ENCODE measurements at places on chromosomes 7 and 10. TPM values are rescaled to one million over a fixed set of nuclear protein-coding genes. Genes with fewer than 3 reads are reported as not detected.

DNA sequence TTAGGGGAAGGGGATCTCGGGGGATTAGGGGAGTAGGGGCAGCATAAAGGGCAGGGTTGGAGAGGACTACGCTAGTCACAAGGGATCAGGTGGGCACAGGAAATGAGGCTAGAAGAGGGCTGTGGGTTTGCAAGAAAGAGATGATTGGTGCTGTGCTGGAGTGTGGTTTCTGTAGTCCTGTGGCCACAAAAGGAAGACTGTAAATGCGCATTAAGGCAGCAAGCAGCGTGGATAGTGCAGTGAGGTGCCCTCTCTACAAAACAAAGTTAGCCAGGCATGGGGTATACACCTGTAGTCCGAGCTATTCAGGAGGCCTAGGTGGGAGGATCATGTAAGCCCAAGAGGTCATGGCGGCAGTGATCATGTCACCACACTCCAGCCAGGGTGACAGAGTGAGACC is 212.1 kb downstream of the MLLT10 start:
- DNase-seq, result peak; percentile 42

GRCh38 chr7:88431882-88432281 is 125.2 kb upstream of the STEAP4 start:
- DNase-seq, result no peak

GRCh38 chr10:12513775-12514673 is 164.7 kb downstream of the CAMK1D start:
- no peak for DNase-seq

DNA sequence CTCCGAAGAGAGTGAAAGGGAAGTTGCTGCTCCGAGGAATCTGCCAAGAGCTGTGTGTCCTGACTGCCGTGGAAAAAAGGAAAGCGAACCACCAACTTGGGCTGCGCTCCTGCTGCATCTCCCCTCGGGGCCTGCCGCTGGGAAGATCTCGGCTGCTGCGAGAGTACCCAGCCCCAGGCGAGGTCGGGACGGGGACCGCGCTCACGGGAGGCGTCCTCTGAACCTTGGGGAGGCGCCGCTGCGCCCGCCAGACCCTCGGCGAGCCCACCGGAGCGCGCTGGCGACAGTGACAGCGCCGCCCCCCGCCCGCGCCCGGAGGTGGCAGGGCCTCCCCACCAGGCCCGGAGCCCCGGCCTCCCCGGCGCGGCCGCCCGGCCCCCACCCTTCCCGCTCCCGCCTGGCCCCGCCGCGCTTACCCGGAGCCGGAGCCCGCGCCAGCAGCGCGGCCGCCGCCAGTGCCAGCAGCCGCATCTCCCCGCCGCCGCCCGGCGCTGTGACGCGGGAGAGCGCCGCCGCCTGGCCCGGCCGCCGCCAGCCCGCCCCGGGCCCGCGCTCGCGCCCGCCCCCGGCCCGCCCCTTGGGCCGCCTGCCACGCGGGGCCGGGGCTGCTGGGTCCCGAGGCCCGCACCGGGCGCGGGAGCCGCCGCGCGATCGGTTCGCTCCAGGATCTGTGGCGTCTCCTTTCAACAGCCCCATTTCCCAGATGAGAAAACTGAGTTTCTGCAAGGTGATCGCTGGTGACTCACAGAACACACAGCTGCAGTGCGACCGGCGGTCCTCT is at the start of gene VSTM4:
Gene VSTM4, minus strand, starts transcription at position 508 of the 781 bp plus-strand sequence. Its CDS starts 37 bp downstream, at position 471.
- DNase-seq, result no peak

- no peak for DNase-seq
Observed at GRCh38 chr7:87129848-87130247, 22.4 kb upstream of the DMTF1 start.

DNA sequence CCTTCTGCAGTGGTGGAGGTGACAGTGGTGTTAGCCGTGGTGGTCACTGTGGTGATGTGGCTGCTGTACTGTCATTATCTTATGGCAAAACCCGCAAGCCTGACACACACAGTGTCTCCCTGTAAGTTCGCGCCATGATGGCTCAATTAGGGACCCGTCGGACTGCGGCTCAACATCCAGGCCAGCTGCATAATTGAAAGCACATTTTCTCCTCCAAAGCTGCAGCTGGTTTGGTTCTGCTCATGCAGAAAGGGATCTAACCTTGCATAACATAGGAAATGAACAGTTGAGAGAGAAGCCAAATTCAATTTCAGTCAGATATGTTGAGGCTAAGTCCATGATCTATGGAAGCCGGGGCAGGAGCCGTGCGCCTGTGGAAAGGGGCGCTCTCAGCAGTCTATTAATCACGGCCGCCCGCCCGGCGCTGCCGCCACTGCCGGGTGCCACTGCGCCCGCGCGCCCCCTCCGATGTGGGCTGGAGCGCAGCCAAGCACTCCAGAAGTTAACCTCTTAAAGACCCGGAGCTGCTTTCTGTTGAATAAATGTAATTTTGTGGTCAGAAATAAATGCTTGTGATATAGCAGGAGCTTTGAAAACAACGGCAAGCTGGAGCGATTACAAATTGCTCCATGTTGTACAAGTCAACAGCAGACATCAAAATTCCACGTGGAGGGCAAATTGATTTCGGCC is 227.7 kb downstream of the CUX1 start:
- no peak for DNase-seq

- no peak for DNase-seq
Observed at GRCh38 chr7:16929146-16929762, 47.5 kb upstream of the AGR3 start.

NKX1-2 gene
- total RNA-seq, result not detected

DNA sequence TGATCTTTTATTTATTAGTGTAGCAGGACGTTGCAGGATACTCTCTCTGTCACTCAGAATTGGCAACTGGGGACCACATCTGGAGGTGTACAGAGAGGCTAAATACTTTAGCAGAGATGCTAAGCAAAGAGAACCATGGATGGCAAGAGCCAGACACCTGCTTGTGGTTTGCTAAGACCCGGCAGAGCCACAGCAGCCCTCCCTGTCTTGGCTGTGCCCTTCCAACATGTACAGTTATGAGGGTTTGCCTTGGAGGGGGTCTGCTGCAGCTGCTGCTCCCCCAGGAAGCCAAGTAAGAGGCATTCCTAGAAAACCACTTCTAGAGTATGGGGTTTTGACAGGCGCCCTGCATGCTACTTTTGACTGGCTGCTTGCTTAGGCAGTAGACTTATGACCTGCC is 5.1 kb downstream of the NPVF start:
- no peak for DNase-seq

- no peak for DNase-seq
Observed at GRCh38 chr10:113430634-113431397, 122.0 kb upstream of the HABP2 start.

GRCh38 chr7:19561121-19561805 is 147.6 kb downstream of the POLR1F start:
- no peak for DNase-seq

DNA sequence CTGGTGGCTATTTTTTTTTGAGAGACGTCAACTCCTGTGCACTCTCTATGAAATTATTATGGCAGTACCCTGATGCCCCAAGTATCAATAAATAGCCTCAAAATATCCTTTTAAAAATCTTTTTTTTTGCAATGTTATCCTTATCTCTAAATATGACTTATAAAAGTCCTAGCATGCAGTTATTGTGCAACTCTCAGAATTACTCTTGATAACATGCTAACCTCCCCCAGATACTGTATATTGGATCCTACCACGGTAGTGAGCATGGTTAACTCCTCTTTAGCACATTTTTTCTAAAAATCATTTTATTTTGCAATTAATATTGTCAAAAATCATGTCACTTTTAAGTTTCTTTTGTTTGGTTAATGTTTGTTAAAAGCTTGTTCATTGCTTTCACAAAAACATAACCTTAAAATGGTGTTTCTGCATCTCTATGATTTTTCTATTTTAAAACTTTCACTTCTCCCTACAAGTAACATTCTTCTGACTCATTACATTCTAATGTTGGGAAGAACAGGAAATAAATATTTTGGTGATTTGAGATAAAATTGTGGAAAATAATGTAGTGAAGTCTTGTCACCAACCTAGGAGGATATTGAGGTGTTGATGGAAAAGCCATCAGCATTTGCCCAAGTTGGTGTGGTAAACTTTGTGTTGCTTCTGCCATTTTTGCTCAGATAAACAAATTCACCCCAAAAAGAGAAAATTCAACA is 42.1 kb upstream of the ADRA2A start:
- DNase-seq, result no peak
